ENCODE measurements at places on chromosomes 6 and 20.

DNA sequence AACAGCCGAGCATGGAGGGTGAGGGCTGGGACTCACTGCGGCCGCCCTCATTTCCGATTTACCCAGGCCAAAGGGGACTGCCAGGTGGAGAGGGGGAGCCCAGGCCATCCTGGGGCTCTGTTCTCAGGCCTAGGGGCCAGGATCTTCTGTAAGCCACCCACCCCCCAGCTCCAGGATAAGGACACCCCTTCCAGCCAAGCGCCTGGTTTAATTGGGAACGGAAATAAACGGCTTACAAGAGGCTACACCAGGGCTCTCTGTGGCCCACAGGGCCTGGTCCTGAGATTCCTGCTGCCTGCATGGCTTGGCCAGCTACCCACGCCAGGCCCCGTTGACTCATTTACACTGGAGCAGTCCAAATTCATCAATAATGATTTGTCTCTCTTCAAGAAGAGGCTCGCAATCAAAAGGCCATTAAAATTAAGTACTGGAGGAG, 68.1 kb upstream of the TOP1 start:
- no peak for DNase-seq

DNA sequence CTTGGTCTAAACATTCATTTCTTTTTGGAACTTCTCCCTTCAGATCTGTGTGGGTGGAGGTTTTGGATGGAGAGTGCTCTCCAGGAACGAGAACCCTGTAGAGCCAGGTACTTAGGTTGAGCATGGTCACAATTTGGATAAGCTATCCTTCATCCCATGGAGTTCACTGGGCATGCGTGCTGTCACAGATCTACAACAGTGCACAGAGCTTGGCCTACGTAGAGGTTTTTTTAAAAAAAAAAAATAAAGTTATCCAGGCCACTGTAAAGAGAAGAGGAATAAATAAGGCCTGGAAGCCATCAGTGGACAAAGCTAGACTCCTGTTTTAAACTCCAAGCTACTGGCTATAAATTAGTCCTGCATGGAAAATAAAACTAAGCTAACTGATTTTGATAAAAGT, 165.6 kb downstream of the SLC24A3 start:
- no peak for DNase-seq

DNA sequence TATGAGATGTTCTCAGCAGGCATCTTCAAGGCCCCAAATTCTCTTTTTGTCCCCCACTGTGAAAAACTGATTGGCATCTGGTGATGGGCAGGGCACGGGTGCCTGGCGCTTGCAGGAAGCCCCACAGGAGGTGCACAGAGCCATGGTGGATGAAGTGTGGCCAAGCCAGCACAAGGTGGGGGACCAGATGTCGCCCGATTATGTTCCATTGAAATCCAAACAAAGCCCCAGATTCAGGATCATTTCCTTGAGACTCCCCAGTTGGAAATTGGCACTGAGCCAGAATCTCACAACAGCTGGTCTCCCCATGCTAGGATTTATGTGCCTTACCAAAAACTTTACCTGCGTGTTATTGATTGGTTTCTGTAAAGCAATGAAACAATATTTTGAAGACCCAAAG, 186.1 kb downstream of the ADAT2 start:
- DNase-seq, result no peak

DNA sequence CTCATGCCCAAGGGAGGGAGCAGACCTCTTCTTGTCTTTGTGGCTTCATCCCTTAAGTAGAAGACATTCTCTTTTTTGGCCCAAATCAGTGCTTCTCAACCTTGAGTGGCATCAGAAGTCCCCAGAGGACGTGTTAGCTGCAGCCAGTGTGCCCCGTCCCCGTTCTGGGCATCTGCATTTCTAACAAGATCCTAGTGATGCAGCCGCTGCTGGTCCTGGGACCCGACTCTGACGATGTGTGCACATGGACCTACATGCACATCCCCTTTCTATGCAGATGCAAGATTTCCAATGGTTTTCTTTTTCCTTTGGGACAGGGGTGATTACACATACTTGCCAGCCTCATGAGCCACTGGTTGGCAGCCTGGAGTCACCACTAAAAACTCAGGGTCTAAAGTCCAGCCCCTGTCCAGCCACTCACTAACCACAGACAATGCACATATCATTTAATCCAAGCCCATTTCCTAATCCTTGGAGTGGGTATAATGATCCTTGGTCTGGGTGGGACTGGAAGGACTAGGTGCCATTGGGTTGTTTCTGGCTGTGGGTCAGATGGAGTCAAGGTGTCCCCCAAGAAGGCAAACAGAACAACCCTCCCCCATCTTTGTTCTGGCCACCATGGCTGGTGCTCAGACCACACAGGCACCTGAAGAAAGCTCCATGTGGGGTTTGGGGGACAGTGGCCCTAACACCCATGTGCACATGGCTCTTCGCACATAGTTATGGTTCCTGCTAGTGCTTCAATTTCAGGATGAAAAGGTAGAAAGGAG, 6.4 kb downstream of the ACSS1 start:
- DNase-seq, result no peak

GRCh38 chr6:15845492-15845891, 182.7 kb upstream of the DTNBP1 start:
- no peak for DNase-seq

GRCh38 chr6:141394565-141395051, 738.1 kb upstream of the GJE1 start:
- DNase-seq, result no peak

GRCh38 chr20:17556837-17557674, 12.8 kb upstream of the DSTN start:
- DNase-seq, result no peak

DNA sequence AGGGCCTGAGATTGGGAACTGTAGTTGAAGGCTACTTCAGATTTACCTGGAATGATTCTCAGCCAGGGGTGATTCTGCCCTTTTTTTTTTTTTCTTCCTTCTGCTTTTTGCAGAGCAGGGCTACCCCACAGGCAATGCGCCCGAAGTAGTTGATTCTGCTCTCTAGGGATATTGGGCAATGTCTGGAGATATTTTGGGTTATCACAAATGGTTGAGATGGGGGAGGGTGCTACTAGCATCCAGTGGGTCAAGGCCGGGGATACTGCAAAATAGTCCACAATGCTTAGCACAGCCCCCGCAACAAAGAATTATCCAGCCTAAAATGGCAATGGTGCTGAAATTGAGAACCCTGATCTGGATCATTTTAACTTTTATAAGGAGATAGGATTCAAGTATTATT, 71.2 kb upstream of the ZMYND8 start:
- no peak for DNase-seq

GRCh38 chr20:58744836-58745235, 52.2 kb downstream of the NPEPL1 start:
- DNase-seq, result no peak

DNA sequence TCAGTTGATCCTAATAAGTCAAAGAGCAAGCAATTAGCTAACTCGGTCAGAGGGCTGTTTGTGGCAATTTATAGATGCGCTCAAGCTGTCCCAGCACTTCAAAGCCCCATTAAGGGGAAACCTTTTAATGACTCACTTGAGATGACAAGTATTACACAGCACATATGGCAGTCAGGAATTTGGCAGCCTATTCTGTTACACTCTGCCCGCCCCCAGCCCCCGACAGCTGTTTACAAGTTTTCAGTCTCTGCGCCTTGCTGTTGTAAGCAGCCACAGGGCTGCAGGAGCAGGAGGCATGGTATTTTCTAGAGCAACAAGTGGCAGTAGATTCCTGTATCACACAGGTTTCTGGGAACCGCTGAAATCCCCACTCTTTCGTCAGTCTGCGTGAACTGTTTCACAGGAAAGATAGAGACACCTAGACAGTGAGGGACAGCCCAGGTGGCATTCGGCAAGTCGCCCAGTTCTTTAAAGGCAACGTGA, 263.0 kb downstream of the FOXC1 start:
- no peak for DNase-seq

DNA sequence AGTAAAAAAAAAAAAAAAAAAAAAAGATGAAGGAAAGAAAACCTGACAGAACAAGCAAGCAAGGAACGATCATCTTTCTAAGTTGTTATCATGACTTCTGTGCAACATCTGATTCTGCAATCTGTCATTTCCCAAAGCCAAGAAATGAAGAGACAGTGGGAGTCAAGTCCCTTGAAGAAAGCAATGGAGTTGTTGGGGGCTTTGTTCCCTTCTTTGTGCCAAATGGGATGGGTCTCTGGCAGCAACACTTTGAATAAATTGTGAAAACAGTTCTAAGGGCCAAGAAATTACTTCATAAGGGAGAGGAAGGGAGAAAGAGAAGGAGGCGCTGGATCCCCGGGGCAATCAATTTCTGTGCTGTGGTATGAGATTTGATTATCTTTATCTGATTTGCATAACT, 33.3 kb upstream of the RSPO3 start:
- DNase-seq, result no peak

- no peak for DNase-seq
These were observed 45.3 kb upstream of the SIRPG start for GRCh38 chr20:1702855-1703254.

GRCh38 chr6:121917834-121918559, 481.5 kb upstream of the HSF2 start:
- DNase-seq, result no peak

GRCh38 chr6:14129575-14129974, 12.0 kb downstream of the CD83 start:
- DNase-seq, result no peak

- DNase-seq, result no peak
These were observed 108.7 kb upstream of the LRFN2 start for GRCh38 chr6:40695750-40696415.

All from T-helper 1 cell (primary cell).